ENCODE measurements at places on chromosomes 7 and 10.

GRCh38 chr7:21999896-22000295, 54.2 kb upstream of the CDCA7L start:
- DNase-seq: no peak

DNA sequence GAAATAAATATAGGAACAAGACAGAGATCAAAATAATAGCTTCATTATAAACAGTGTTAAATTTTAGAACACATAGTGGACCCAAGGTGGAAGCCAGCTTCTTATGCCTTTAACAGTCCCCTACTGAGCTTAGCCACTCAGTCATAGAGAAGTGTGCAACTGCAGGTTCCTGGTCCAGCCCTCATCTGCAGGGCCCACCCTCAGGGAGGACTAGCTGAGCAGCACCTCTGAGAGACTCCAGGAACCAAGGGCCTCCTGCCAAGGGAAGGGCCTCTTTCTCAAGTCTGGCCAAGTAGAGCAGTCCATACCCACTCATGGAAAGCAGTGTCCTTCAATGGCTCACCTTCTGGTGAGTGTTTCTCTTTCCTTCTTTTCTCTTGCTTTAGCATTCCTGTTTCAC, 173.7 kb upstream of the PRPS1L1 start:
- DNase-seq: no peak

DNA sequence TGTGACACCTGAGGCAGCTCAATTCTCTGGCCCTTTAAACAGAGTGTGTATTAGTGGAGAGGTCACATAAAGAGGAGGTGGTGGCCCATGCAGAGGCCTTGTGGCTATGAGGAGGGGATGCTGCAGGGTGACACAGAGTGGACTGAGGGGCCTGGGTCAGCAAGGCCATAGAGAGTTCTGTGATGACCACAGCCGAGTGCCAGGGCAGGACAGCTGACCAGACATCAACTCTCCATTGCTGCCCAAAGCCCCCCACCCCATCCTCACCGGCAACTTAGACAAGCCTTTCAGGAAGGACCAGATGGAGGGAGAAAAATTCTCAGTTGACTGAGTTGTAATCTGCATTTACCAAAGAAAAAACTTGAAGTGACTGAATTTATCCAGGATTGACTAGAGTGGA, 378.1 kb downstream of the RPS24 start:
- no peak for DNase-seq

- no peak for DNase-seq
Measured at GRCh38 chr7:28455486-28455885, 43.2 kb downstream of the CREB5 start.

DNA sequence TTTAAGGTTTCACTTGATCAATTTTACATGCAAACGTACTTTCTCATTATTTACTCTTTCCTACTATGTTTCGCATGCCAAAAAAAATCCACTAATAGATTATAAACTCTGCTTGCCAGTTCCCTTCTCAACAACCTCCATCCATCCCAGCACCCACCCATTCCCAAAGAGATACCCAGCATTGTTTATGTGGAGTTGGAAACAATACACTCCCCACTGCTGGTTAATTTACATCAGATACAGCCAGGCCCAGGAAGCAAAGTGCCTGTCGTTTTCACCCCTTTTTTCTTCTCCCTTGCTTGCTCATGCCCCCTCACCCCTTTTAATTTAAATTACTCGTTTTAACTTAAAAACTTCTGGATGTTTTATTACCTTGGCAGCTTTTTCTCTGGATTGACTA, 59.9 kb downstream of the HIBADH start:
- DNase-seq: no peak

GRCh38 chr7:1951159-1951536, 281.1 kb downstream of the ELFN1 start:
- no peak for DNase-seq

GRCh38 chr10:117743509-117743908, 201.0 kb downstream of the EMX2 start:
- DNase-seq: no peak

DNA sequence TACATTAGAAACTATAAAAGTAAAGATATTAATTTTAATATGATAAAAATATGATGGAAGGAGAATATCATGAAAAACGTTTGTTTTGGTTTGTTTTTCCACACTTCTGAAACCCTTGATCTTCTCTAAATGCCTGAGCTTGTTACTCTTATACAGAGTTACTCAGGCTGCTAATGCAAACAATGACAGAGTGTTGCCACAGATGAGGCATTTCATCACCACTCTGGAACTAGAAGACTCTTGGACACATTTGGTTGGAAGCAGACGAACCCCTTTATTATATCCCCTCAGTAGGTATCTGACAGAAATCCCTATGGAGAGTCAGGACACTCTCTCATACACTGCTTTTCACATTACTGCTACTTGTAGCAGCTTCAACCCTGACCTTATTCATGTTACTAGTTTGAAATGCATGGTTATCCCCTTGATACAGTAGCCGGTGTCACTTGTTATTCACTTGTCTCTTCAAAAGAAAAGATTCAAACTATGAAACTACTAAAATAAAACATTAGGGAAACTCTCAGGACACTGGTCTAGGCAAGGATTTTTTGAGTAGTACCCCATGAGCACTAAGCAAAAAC, 66.9 kb downstream of the SEMA3C start:
- no peak for DNase-seq

- DNase-seq: no peak
Measured at GRCh38 chr10:16445770-16446469, 9.1 kb downstream of the PTER start.

DNA sequence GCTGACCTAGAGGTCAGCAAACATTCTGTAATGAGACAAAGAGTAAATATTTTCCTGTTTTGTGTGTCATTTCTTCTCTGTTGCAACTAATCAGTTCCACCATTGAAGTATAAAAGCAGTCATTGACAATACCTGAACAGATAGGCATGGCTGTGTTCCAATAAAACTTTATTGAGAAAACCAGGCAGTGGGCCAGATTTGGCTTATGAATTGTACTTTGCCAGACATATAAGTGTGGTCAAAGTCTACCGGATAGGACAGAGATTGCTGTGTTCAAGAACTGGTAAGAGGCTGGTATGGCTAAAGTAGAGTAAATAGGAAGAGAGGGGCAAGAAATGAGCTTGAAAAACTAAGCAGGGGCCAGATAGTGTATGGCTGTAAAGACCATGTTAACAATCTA, 38.3 kb upstream of the TAC1 start:
- DNase-seq: no peak

GRCh38 chr7:125253452-125254190, 324.0 kb upstream of the POT1 start:
- DNase-seq: no peak

GRCh38 chr10:81876253-81877077, 1.5 kb downstream of the NRG3 start:
- no peak for DNase-seq

DNA sequence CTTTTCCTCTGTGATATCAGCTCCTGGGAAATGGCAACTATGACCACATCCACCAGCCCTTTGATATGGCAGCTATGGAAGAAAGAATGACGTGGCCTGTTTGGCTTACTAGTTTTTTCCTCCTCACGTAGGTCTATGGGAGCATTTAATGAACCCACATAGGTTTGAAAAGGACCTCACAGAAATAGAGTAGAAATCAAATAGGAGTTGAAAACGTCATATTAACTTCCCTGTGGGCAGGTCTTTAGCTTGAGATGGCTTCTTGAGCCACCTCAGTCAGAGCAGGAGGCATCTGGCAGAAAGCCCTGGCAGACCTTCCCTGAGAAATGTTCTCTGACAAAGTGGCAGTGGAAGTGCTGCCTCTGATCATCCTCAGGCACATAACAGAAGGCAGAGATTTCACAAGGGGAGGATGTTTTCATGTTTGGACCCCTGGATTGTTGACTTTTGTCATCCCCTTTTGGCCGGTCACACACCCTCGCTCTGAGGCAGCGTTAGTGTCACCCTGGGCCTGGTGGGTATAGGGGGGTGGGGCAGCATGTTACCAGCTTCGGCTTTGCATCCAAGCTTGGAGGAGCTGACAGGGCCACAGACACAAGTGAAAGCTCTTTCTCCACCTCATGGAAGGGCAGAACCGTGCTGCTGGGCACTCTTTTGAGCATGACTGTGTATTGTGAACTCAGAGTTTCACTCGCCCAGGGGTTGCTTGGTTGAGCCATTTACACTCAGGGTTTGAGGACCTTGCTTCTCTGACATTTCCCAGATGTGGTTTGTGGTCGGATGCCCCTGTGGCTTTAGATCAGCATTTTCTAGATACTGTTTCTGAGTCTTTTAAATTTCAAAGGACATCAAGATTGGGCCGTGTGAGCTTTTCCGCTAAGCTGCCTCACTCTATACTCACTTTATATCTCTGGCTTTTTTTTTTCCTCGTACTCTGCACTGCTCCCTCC, 184.2 kb downstream of the STK31 start:
- no peak for DNase-seq

- DNase-seq: no peak
Measured at GRCh38 chr7:104442481-104442880, 114.1 kb downstream of the LHFPL3 start.

DNA sequence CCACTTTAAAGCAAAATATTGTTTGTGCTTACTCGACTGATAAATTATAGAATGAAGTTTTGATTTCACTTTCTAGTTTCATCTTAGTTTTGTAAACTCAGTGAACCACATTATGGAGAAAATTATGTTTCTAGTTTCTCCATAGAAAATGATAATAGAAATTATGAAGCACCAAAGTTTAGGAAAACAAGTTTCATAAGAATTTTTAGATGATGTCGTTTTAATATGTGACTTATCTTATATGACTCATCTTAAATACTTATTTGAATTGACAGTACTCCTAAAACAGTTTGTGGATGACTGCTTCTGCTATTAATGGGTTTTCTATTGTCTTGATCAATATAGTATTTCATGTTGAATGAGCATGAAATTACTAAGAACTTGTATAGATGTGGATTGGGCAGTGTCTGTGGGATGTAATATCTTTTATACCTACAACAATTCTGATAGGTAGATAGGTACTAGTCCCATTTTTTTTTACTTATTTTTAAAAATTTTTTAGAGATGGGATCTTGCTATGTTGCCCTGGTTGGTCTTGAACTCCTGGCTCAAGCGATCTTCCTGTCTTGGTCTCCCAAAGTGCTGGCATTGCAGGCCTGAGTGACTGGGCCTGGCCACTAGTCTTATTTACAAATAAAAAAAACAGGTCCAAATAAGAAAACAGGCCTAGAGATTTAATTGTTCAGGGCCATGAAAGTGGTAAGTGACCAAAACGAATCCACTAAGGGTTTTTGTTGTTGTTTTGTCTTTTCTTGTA, 3.7 kb downstream of the HBP1 start:
- DNase-seq: no peak

GRCh38 chr7:55241958-55242357, 123.2 kb upstream of the LANCL2 start:
- no peak for DNase-seq

GRCh38 chr7:14199336-14199735, 209.9 kb upstream of the ETV1 start:
- DNase-seq: no peak
